ENCODE measurements at places on chromosomes 1 and 21. TPM values are rescaled to one million over a fixed set of nuclear protein-coding genes. Genes with fewer than 3 reads are reported as not detected.
A peak's percentile ranks its signal among the peaks of the same experiment; 100 is the strongest.

DNA sequence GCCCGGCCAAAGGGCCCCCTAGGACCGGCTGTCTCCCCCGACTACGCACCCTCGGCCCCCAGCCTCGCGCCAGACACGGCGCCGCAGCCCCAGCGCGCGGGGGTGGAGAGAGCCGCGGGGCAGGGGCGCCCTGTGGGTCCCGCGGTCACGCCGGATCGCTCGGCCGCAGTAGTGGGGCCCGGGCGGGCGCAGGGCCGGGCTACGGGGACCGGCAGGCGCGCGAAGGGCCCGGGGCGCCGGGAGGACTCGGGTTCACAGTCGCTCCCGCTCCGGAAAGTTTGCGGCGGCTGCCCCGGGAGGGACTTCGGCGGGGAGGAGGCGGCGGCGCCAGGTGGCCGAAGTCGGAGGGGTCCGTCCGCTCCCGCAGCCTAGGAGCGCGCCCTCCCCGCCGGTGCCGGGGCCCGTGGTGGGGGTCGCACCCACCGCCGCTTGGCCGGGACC lies 7.1 kb upstream of the ZNF669 start:
- ATAC-seq, result peak; percentile 40

DNA sequence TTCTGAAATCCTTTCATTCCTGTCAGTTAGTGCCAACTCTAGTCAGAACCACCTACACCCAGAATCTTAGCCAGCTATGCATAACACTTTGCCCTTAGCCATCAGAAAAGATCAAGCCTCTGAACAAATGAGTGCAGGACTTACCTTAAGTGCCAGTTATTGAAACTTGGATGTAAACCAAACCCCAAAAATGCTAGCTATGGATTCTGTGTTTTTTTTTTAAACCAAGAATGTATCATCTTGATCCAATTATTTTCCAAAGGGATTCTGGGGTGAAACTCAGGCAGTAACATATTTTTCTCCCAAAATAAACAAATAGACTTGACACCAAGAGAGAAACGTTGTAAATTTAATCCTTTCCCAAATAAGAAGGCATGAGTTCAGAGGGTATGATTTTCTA lies 538.6 kb upstream of the ADAMTS5 start:
- no peak for ATAC-seq

The ASAP3 gene
- 0.37 TPM for total RNA-seq

The PDC gene
- not detected for total RNA-seq

GRCh38 chr1:37811027-37811655 lies 3.1 kb upstream of the YRDC start:
- ATAC-seq, result peak; percentile 42

The ACTL8 gene
- not detected for total RNA-seq

The LAD1 gene
- total RNA-seq, result not detected

- ATAC-seq, result no peak
Measured at GRCh38 chr1:176552999-176553398, 90.0 kb downstream of the PAPPA2 start.

DNA sequence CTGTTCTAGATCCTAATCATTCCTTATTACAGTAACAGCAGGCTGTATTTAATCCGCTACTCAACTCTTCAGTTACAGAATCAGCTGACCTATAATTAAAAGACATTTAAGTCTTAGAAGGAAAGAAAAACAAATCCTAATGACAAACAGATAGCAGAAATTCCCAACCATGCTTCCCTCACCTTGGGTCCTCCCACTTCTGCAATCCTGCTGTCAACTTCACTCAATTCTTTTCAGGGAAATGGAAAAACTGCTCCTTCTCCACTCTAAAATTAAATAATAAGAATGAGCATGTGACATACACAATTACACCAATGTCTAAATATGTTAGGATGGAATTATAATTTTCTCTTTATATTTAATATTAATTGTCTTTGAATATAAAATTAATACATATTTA lies 182.6 kb upstream of the LYPLAL1 start:
- ATAC-seq, result no peak

DNA sequence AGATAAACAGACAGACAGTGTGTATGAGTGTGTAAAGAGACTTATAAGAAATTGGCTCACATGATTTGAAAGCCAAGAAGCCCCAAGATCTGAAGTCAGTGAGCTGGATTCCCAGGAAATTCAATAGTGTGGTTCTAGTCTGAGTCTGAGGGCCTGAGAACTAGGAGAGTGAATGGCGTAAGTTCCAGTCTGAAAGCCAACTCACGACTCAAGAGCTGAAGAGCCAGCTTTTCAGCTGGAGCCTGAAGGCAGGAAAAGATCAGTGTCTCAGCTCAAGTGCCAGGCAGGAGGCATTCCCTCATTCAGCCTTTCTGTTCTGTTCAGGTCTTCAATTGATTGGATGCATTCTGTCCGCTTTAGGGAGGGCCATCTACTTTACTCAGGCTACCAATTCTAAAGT lies 257.2 kb downstream of the PLPP3 start:
- no peak for ATAC-seq

DNA sequence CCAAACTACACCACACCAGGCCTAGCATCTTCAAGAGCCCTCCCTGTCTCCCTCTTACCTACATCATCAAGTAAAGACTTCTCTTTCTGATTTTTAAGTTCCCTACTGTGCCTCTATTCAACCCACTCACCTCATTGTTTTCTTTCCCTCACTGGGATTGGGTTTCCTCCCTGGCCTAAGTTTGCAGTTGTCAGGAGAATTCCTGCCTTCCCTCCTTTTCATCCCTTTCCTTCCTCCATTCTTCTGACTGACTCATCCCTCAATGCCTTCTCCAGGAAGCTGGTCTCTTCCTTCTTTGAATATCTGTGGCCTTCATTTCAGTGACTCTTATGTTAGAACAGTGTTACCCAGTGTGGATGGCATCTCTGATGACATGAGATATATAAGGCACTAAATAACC lies 139.9 kb upstream of the KIAA0040 start:
- no peak for ATAC-seq

GRCh38 chr21:43866260-43866629 lies 1.2 kb downstream of the AGPAT3 start:
- ATAC-seq, result peak; percentile 66

DNA sequence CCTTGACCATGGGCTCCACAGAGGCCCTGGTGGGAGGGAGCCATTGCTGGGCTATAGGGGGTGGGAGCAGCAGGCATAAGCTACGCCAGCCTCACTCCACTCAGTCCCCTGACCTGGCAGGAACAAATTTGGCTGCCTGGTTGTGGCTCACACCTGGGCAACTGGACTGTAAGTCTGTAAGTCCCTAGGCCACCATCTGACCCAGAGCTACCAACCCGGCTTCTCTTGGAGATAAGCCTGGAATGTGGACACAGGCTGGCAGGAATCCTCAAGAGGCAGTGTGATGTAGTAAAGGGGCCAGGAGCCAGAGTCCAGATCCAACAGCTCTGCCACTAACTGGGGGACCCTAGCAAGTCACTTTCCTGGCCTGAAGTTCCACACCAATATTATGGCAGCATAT lies 11.4 kb downstream of the NCF2 start:
- ATAC-seq, result no peak

The ELAPOR1 gene
- 3.9 TPM for total RNA-seq

- no peak for ATAC-seq
Measured at GRCh38 chr1:215900684-215901083, 333.6 kb downstream of the KCTD3 start.

- no peak for ATAC-seq
Measured at GRCh38 chr1:34376531-34376930, 199.8 kb downstream of the C1orf94 start.

GRCh38 chr1:83761167-83762038 lies 237.5 kb downstream of the TTLL7 start:
- ATAC-seq, result peak; percentile 34

- ATAC-seq, result no peak
Measured at GRCh38 chr21:44713846-44714245, 2.5 kb upstream of the TSPEAR start.

GRCh38 chr1:201275253-201275666 lies 8.0 kb upstream of the PKP1 start:
- no peak for ATAC-seq

The LMOD1 gene
- not detected for total RNA-seq

The GLIS1 gene
- total RNA-seq, result not detected

DNA sequence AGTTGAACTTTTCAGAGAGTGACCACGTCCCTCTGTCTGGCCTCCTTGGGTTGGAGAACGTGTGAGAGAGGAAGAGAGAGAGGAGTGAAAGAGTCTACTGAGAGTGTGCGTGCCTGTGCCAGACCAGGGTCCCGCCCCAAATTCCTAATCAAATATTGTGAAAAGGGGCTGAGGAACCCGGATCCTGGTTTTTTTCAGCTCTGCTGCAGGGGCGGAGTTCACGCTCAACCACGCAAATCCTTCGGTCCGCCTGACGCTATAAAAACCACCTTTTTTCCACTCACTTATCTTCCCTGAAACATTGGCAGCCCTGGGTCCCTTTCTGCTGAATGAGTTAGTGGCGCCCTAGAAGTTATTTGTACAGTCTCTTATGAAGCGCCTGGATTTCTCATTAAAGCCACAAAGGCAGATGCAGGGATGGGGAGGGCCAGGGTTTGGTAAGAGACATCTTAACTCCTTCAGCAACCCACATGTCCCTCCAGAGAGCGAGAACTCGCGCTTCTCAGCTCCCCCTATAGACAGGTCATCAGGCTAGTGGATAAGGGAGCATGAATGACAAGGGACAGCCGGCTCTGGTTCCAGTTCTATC lies at the start of gene FMOD:
Gene FMOD (minus strand): TSS at position 86 of the 589 bp plus-strand sequence. CDS start 2,852 bp downstream, outside the sequence.
- peak; percentile 23 for ATAC-seq

GRCh38 chr1:162697140-162697895 lies 65.1 kb downstream of the DDR2 start:
- no peak for ATAC-seq

DNA sequence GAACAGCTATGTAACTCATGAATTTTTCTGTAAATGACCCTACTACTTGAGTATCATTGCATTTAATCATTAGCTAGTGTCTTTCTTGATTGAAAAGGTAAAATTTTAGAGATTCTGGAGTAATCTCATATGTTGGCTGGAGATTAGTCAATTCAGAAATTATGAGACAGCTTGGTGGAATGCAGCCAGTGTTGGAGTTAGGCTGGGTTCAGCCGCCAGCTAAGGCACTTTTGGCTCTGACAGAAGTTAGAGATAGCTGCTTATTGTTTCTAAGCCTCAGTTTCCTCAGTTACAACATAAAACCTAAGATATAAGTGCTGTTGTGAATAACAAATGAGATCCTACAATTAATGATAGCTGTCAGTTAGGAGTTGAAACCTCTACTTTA lies 49.4 kb downstream of the TBCE start:
- ATAC-seq, result no peak

DNA sequence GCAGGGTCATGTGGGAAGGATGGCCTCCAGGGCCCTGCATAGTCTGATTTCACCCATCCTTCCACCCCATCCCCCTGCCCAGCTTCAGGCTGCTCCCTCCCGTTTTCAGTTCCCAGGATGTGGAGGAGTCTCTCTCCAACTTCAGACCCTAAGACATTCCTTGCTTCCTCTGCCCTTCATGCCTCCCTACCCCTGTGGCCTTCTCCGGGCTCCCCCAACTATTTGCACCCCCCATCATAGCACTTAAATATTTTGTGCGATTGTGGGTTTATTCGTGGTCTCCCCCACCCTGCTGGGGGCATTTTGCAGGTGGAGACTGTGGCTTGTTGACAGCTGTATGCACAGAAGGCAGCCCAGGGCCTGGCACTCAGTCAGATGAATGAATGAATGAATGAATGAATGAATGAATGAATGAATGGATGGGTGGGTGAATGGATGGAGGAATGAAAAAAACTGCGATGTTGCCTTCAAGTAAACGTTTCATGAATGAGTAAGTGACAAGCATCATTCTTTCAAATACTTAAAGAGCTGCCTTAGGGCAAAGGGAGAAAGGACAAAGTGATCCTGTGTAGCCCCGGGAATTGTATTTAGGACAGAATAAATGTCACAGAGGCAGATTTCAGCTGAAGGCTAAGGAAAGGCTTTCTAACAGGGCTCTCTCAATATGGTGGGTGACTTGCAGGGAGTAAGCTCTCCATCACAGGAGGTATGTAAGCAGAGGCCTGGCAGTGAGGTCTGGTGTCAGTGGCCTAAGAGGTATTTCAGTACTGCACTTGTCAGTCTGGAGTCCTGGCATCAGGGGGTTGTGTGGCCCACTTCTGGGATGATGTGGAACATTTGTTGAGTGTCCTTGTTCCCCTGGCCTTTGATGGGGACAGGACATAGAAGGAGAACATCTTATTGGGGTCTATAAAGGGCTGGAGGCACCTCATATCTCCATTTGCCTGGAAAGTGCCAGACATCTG lies 156.4 kb downstream of the PTPRU start:
- no peak for ATAC-seq

GRCh38 chr1:31272369-31272768 lies 24.2 kb downstream of the SNRNP40 start:
- no peak for ATAC-seq

DNA sequence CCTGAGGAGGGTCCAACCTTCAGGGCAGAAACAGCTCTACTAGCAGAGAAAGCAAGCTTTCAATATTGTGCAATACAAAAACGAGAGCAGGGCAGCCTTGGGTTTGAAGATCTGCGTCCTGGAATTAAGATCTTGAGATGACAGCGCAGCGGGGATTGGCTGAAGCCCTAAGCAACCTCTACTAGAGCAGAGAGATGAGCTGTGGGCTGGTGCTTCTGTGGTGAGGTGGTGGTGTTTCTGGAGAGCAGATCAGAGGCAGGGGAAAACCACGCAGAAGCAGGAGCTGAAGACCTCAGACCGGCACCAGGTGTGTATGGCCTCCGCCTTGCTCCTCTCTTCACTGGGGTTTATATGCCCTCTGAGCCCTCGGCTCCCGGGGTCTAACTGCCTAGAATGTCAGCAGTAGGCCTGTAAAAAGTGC lies 12.5 kb downstream of the TRAF3IP3 start:
- peak; percentile 85 for ATAC-seq

GRCh38 chr1:53951697-53952096 lies 5.5 kb downstream of the LRRC42 start:
- no peak for ATAC-seq

GRCh38 chr1:158177700-158178450 lies 2.8 kb upstream of the CD1D start:
- ATAC-seq, result peak; percentile 85

The RXFP4 gene
- not detected for total RNA-seq

GRCh38 chr1:185816460-185816859 lies 82.3 kb downstream of the HMCN1 start:
- no peak for ATAC-seq

GRCh38 chr1:155072531-155073289 lies 5.9 kb upstream of the EFNA3 start:
- no peak for ATAC-seq

DNA sequence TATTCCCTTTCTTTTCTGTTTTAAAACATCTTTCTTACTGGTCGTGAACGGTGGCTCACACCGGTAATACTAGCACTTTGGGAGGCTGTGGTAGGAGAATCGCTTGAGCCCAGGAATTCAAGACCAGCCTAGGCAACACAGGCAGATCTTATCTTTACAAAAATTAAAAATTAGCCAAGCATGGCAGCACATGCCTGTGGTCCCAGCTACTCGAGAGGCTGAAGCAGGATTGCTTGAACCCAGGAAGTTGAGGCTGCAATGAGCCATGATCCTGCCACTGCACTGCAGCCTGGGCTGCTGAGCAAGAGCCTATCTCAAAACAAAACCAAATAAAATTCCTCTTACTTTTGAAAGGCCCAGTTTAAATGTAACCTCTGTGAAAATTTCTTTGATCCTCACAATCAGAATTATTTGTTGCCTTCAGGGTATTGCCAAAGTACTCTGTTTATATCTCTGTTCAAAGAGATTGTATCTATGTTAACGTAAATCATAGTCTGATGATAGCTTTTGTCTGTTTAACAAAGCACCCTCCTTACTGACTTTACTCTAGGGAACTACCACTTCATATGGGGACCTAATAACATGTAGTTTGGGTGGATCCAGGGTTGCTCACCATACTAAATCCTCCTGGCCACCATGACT lies 71.6 kb downstream of the RERE start:
- no peak for ATAC-seq
